ENCODE measurements at places on chromosomes 12 and 14. TPM values are rescaled to one million over a fixed set of nuclear protein-coding genes. Genes with fewer than 3 reads are reported as not detected.

RPL10L gene
- total RNA-seq = not detected

BHLHE41 gene
- 53.7 TPM for total RNA-seq

SYT10 gene
- not detected for total RNA-seq

GPR84 gene
- total RNA-seq = not detected

RNASE3 gene
- not detected for total RNA-seq

YLPM1 gene
- 116 TPM for total RNA-seq

KCNC2 gene
- total RNA-seq = not detected

OR6C2 gene
- not detected for total RNA-seq

RHOJ gene
- total RNA-seq = not detected

Data from B cell (primary cell).